ENCODE measurements at places on chromosomes 5 and 9.

DNA sequence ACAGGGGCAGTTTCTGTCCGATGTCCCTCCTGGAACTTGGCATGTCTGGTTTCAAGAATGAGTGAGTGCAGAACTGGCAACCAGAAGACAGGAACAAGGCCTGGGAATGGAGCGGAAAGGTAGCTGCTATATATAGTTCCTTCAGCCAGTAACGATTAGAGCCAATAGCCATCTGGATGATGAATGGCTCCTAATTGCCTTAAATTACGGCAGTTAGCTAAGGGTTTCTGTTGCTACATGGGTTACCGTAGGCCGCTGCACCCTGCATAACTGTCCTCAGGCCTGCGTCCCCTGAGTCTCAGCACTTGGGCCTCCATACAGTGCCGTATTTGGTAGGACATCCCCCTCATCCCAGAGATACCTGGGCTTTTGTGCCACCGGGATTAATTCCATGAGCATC is 29.4 kb downstream of the WWC1 start:
- DNase-seq, result no peak

DNA sequence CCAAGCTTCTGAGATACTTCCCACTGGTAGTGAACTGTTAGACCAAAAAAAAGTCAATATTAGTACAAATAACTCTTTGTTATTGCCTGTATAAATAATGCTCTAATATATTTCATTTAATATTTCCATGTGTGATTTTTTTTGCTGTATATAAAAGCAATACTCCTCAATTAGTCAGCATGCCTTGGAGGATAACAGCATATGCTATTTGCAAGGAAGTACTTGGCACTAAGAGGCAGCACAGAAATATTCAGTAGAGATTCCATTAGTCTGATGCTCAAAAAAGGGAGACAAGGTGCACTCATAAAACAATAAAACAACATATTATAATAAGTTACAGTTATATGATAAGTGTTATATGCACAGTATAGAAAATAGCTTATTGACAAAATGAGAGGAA is 296.6 kb upstream of the MPDZ start:
- no peak for DNase-seq

DNA sequence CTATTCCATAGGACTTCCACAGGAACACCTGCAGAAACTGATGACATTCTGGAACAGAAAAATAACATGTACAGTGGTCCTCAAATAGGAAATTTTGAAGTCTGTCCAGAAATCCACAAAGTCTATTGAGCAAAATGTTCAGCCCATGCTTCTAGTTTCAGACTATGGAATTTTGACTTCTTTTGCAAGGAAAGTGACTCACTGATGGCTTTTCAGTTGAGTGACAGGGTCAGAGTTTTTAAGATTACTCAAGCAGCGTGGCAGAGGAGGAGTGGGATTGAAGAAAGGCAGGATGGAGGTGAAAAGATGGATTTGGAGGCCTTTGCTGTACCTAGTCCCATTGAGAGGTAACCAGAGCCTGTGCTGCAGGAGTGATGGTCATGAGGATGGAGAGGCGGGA is 151.5 kb downstream of the GOLPH3 start:
- DNase-seq, result no peak

- DNase-seq, result no peak
Measured at GRCh38 chr9:116370556-116370955, 217.0 kb downstream of the PAPPA start.

DNA sequence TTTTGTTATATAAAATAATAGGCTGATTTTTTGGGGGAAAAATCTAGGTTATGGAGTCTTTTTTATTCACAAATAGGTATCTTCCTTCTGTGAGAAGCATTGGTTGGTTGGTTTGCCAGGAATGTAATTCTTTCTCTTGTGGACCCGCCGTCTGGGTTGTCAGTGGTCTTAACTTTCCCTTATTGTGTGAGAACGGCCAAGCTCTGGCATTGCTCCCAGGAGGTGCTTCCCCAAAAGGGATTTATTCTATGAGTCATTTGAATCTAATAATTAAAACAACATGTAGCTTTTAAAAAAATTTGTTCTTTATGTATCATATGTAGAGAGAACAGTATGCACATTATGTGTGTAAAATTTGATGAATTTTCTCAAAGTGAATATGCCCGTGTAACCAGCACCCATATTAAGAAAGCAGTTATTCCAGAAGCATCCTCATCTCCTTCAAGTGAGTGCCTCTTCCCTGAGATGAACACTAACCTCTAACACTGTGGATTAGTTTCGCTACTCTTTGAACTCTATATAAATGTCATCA is 114.4 kb downstream of the MAST4 start:
- no peak for DNase-seq

DNA sequence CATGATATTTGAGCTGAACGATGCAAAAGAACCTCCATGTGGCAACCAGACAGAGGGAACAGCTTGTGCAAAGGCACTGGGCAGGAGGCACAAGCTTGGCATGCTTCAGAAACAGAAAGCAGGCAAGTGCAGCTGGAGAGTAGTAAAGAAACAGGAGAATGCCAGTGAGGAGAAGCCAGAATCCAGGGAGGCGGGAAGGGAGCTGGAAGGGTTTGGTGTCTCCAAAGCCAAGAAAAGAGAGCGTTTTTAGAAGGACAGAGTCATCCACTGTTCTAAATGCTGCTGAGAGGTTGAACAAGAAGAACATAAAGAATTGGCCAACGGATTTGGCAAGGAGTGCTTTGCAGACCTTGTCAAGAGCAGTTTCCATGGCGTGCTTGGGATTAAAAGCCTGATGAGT is 124.7 kb downstream of the TLE1 start:
- no peak for DNase-seq

Data from hematopoietic multipotent progenitor cell treated with erythropoietin and hydrocortisone succinate and interleukin-3 and kit ligand, for 4 days (in vitro differentiated cells).